ENCODE measurements at places on chromosomes 3 and 15. TPM values are rescaled to one million over a fixed set of nuclear protein-coding genes. Genes with fewer than 3 reads are reported as not detected.
A peak's percentile ranks its signal among the peaks of the same experiment; 100 is the strongest.

DNA sequence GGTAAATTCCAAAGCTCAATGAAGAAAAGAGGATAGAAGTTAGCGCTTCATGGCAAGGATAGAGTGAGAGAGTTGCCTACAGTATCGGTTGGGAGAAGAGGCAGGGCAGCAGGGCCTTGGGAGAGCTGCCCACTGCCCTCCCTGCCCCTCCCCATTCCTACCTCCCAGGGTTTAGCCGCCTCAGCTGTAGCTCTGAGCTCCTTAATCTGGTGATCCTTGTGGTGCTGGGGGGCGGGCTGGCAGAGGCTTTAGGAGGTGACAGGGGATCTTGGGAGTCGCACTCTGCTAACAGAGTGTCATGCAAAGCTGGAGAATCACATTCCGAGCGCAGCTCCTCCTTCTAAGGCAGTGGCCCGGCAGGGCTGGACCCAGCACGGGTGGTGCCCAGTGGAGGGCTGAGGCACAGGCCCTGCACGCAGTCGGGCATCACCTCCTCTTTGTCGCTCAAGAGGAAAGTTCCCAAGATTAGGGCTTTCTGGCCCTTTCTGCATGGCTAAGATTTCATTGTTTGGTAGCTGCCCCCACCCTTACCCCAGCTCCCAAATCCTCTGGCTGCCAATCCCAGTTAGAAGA, 57.1 kb upstream of the POLG start:
- no peaks in the 10 kb centered on the region for H3K4me1 ChIP-seq
- no peak overlapping the region for H3K27ac ChIP-seq
- no peaks in the 10 kb centered on the region for H3K36me3 ChIP-seq
- DNase-seq: no peak
- H3K27me3 ChIP-seq: peaks cover 38% of the 10 kb centered on the region

GRCh38 chr3:43862470-43862869, 171.7 kb downstream of the ABHD5 start:
- no peak overlapping the region for H3K27ac ChIP-seq
- H3K27me3 ChIP-seq: peaks cover 13% of the 10 kb centered on the region
- H3K4me1 ChIP-seq: no peaks in the 10 kb centered on the region
- DNase-seq: no peak

The UTS2B gene
- not detected for total RNA-seq

GRCh38 chr3:52347716-52348635, 31.9 kb downstream of the DNAH1 start:
- no peak for DNase-seq
- peaks cover 4% of the 10 kb centered on the region for H3K36me3 ChIP-seq
- no peaks in the 10 kb centered on the region for H3K27me3 ChIP-seq
- no peak overlapping the region for H3K27ac ChIP-seq

DNA sequence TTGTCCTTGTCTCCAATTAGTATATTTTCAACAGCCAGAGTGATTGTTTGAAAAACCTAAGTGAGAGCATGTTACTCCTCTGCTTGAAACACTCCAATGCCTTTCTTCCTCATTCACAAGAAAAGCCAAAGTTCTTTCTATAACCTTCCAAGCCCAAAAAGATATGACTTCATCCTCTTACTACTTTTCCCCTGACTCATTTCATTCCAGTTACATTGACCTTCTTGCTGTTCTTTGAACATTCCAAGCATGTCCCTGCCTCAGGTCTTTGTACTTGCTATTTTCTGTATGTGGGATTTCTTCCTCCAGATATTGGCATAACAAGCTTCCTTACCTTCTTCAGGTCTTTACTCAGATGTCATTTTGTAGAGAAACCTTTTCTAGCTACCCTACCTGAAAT, 28.3 kb downstream of the EHHADH start:
- no peaks in the 10 kb centered on the region for H3K4me1 ChIP-seq
- no peaks in the 10 kb centered on the region for H3K36me3 ChIP-seq
- H3K27me3 ChIP-seq: no peaks in the 10 kb centered on the region
- no peak overlapping the region for H3K4me3 ChIP-seq

- no peak for DNase-seq
- H3K4me3 ChIP-seq: no peak overlapping the region
- no peaks in the 10 kb centered on the region for H3K4me1 ChIP-seq
- H3K36me3 ChIP-seq: no peaks in the 10 kb centered on the region
- no peak overlapping the region for H3K27ac ChIP-seq
- H3K27me3 ChIP-seq: no peaks in the 10 kb centered on the region
These were observed 281.4 kb downstream of the ADAMTS17 start for GRCh38 chr15:100060276-100060926.

- peaks cover 3% of the 10 kb centered on the region for H3K27me3 ChIP-seq
- no peak for DNase-seq
- no peaks in the 10 kb centered on the region for H3K36me3 ChIP-seq
These were observed 47.7 kb downstream of the MORC1 start for GRCh38 chr3:109070211-109070610.

DNA sequence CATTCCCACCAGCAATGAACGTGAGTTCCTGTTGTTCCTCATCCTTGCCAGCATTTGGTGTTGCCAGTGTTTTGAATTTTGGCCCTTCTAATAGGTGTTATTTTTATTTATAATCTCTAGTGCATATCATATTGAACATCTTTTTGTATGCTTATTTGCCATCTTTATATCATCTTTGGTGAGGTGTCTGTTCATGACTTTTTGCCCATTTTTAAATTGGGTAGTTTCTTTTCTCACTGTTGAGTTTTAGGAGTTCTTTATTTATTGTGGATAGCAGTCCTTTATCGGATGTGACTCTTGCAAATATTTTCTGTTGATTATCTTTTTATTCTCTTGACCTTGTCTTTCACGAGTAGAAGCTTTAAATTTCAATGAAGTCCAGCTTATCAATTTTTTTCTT, 60.2 kb upstream of the ATP13A3 start:
- no peak overlapping the region for H3K4me3 ChIP-seq
- H3K36me3 ChIP-seq: no peaks in the 10 kb centered on the region
- H3K4me1 ChIP-seq: no peaks in the 10 kb centered on the region
- H3K27me3 ChIP-seq: no peaks in the 10 kb centered on the region
- DNase-seq: no peak

- H3K27me3 ChIP-seq: no peaks in the 10 kb centered on the region
- no peak overlapping the region for H3K27ac ChIP-seq
- H3K4me1 ChIP-seq: peaks cover 19% of the 10 kb centered on the region
- peaks cover 8% of the 10 kb centered on the region for H3K36me3 ChIP-seq
- no peak overlapping the region for H3K4me3 ChIP-seq
These were observed 111.5 kb downstream of the FILIP1L start for GRCh38 chr3:100002599-100003350.

The DPPA2 gene
- not detected for total RNA-seq

The SLC28A1 gene
- not detected for total RNA-seq

DNA sequence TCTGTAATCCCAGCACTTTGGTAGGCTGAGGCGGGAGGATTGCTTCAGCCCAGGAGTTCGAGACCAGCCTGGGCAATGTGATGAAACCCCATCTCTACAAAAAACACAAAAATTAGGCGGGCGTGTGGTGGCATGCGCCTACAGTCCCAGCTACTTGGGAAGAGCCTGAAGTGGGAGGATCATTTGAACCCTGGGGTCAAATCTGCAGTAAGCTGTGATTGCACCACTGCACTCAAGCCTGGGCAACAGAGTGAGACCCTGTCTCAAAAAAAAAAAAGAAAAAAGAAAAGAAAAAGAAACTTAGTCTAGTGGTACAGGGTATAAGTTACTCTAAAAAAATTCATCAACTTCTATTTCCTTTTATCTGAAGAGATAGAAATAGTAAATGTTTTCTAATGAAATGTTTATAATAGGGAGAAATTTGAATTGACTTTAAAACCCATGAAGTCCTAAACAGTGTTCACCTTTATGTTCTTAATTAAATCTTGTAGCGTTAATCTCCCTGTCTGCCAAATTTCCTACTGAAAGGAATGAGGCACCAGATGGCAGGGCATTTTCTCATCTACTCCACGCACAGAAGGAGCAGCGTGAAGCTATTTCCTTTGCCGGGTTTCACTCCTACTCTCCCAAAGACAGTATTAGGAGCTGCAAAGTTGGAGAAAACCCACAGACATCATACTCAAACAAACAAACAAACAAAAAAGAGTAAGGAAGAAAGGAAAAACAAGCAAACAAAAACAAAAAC, 1.9 kb downstream of the PCLAF start:
- DNase-seq: no peak
- peaks cover 10% of the 10 kb centered on the region for H3K36me3 ChIP-seq
- H3K4me3 ChIP-seq: peak overlapping the region; percentile 94
- no peak overlapping the region for H3K27ac ChIP-seq
- H3K4me1 ChIP-seq: peaks cover 16% of the 10 kb centered on the region
- no peaks in the 10 kb centered on the region for H3K27me3 ChIP-seq

DNA sequence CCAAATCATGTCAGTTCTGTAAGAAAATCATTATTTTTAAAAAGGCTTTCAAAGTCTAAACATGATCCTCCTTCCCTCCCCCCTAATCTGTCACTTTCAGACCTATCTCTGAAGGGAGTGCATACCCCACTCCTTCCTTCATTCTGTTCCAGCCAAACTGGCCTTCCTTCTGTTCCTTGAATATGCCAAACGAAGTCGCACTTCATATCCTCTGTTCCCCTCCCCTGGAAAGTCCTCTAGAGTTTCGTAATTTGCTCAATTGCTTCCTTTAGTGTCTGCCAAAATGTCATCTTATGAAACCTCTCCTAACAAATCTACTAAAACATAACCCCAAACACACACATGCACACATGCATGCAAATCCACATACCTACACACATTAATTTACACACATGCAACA, 69.5 kb upstream of the TUSC7 start:
- no peak overlapping the region for H3K4me3 ChIP-seq
- H3K36me3 ChIP-seq: no peaks in the 10 kb centered on the region
- no peaks in the 10 kb centered on the region for H3K4me1 ChIP-seq
- no peak overlapping the region for H3K27ac ChIP-seq

The PLXNB1 gene
- 7.0 TPM for total RNA-seq

DNA sequence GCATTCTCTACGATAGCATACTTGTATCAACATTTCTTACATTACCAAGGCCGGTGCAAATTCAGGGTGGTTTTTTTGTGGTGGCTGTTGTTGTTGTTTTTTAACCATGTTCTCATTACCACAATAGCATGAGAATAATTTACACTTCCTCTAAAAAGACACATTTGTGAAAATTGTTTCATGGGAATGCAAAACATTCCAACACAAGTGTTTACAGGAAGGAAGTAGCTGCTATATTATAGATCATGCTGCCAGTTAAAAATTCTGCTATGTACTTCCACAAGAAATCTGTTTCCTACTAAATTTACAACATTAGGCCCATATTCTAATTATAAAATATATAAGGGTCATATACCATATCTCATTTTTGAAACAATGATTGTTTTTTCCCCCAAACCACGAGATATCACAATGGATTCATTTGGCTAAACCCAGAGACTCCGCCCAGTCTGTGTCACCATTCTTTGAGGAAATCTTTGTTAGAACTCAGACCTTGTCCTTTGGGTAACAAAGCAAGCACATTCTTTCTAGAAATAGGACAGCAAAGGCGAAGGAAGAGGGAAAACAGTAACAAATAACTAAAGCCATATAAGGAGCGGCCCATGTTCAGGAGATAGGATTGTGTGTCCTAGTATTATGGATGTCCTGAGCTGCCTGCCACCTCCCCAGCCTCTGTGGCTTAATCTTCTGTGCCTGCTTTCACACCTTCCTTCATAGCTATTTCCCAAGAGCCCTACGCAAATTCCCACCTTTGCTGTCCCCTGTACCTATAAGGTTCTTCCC, 60.1 kb downstream of the UACA start:
- H3K4me3 ChIP-seq: no peak overlapping the region
- no peak overlapping the region for H3K27ac ChIP-seq
- H3K4me1 ChIP-seq: no peaks in the 10 kb centered on the region
- peaks cover 44% of the 10 kb centered on the region for H3K27me3 ChIP-seq
- no peak for DNase-seq

DNA sequence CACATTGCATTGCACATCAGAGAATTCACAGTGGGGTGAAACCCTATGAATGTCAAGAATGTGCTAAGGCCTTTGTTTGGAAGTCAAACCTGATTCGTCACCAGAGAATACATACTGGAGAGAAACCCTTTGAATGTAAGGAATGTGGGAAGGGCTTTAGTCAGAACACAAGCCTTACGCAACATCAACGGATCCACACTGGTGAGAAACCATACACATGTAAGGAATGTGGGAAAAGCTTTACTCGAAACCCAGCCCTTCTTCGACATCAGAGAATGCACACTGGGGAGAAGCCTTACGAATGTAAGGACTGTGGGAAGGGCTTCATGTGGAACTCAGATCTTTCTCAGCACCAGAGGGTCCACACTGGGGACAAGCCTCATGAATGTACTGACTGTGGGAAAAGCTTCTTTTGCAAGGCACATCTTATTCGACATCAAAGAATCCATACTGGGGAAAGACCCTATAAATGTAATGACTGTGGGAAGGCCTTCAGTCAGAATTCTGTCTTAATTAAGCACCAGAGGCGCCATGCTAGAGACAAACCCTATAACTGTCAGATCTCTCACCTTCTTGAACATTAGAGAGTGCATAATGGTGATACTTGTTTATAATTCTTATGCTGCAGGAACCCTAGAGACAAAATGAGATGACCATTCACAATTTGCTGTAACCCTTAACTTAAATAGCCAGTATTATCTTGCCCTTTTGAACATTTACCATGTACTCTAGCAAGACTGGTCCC, 9.0 kb downstream of the ZNF662 start:
- H3K4me1 ChIP-seq: no peaks in the 10 kb centered on the region
- H3K36me3 ChIP-seq: peaks cover 3% of the 10 kb centered on the region
- no peaks in the 10 kb centered on the region for H3K27me3 ChIP-seq
- no peak for DNase-seq
- no peak overlapping the region for H3K4me3 ChIP-seq
- no peak overlapping the region for H3K27ac ChIP-seq

DNA sequence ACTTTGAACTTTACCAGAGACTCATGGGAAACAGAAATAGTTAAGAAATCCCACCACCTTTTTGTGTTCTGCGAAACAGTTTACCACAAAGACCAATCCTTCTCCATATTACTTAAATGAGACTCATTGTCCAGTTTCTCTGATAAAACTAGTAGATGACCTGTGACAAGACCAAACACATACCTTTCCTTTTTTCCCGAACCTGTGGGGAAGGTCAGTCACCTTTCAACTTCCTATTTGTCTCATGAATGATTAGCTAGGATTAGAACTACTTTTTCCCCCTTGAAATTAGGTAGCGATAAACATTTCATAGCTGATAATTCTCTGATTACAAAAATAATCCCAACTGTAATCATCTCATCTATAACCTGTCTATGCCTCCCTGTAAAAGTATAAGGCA, 2.3 kb upstream of the TBC1D5 start:
- peaks cover 55% of the 10 kb centered on the region for H3K4me1 ChIP-seq
- peaks cover 2% of the 10 kb centered on the region for H3K27me3 ChIP-seq
- H3K36me3 ChIP-seq: peaks cover 3% of the 10 kb centered on the region
- H3K4me3 ChIP-seq: peak overlapping the region; percentile 35
- DNase-seq: no peak
- H3K27ac ChIP-seq: no peak overlapping the region

- no peaks in the 10 kb centered on the region for H3K36me3 ChIP-seq
- no peak for DNase-seq
- no peak overlapping the region for H3K27ac ChIP-seq
- no peaks in the 10 kb centered on the region for H3K27me3 ChIP-seq
- no peak overlapping the region for H3K4me3 ChIP-seq
These were observed 111.5 kb upstream of the PPP2R3A start for GRCh38 chr3:135853981-135854380.

GRCh38 chr3:11563159-11563864, 80.4 kb downstream of the VGLL4 start:
- H3K27ac ChIP-seq: no peak overlapping the region
- H3K36me3 ChIP-seq: peaks cover 8% of the 10 kb centered on the region
- DNase-seq: no peak
- H3K27me3 ChIP-seq: no peaks in the 10 kb centered on the region
- H3K4me3 ChIP-seq: no peak overlapping the region
- H3K4me1 ChIP-seq: no peaks in the 10 kb centered on the region

The NR1I2 gene
- not detected for total RNA-seq

- H3K27ac ChIP-seq: no peak overlapping the region
- H3K27me3 ChIP-seq: no peaks in the 10 kb centered on the region
- peaks cover 10% of the 10 kb centered on the region for H3K4me1 ChIP-seq
- no peak overlapping the region for H3K4me3 ChIP-seq
- H3K36me3 ChIP-seq: peaks cover 18% of the 10 kb centered on the region
These were observed 21.3 kb downstream of the SLC35A5 start for GRCh38 chr3:112583105-112583504.

All from activated T-helper 1 cell treated with anti-CD3 and anti-CD28 coated beads, Interleukin-12 subunit alpha, Interleukin-12 subunit beta, Interleukin-2, Interleukin-4 antibody, amounts not matched to agents 30 ng/mL and 10 ng/mL and 1 ng/mL, durations not matched to agents 14 hours and 24 hours and 36 hours (primary cell).